ENCODE measurements at places on chromosomes 3 and 15.
A peak's percentile ranks its signal among the peaks of the same experiment; 100 is the strongest.

DNA sequence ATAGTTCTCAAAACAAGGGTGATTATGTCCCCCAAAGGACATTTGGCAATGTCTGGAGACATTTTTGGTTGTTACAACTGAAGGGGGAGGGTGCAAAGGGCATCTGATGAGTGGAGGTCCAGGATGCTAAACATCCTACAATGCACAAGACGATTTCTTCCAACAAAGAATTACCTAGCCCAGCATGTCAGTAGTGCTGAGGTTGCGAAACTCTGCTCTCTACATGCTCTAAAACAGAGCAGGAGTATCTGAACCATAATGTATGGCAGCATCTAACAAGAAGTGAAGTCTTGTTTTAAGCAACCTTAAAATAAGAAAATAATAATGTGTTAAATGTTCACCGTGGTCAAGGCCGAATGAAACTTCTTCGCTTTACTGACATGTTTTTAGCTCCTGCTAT, 7.0 kb downstream of the GYG1 start:
- DNase-seq: no peak

- DNase-seq: no peak
Observed at GRCh38 chr3:101124125-101124524, 130.9 kb upstream of the ABI3BP start.

DNA sequence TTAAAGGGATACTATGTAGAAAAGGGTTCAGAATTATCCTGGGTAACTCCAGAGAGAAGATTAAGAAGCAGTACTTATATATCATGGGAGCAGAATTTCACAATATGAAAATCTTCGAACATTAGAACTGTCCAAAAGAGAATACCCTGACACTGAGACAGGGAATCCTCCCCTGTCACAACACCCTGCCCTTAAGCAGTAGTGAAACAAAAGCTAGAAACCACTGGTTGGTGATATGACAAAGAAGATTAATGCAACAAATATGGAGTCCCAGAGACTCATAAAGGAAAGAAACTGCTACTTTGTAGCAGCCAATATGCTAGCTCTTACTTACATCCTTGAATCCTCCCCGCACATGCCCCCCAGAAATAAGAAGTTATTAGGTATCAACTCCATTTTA, 18.5 kb downstream of the MIX23 start:
- DNase-seq: no peak

DNA sequence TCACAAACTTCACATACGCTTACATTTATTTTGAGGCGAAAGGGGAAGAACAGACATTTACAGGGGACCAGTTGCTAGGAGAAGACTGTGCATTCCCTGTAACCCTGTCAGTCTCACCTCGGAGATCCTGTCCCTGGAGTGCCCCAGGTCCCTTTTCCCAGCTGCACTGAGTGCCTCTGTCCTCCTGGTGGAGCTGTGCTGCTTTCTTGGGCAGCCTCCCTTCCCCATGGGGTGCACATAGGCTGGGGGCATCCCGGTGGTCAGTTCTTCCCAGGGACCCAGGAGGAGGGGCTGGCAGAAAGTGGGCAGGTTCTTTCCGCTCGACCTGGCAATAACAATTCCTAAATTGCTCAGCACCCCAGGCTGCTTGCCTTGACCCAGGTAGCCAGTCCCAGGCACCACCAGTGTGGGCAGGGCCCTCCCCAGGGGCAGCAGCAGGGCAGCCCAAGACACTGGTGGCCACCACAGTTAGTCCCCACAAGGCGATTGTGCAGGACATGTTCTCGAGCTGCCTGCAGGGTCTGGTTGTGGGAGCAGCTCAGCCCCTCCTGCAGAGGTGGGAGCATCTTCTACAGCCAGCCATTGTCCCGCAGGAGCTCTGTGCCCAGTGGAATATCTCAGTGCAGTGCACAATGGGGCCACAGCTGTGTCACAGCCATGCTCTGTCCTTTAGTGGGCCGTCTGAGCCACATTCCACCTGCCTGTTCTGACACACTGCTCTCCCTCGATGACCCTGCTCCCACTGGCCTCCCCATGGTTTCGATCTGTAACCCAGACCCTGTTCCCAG, 36.3 kb downstream of the APBA2 start:
- no peak for DNase-seq

GRCh38 chr3:185558395-185558794, 6.0 kb upstream of the LIPH start:
- no peak for DNase-seq

DNA sequence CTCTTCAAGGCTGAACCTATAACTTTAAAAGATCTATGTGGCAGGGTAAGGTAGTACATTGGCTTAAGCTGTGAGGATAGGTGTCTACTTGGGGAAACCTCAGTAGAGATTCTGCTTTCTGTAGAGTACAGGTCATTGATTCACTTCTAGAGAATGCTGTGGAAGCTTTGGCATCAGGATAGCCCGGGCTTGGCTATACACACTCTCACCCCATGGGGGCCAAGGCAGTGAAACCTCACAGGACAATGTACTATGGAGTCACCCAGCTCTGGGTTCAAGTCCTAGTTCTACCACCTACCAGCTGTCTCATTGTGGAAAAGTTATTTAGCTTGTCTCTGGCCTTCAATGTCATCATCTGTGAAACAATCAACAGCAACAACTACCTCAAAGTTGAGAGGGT, 9.0 kb downstream of the MTFMT start:
- DNase-seq: no peak

GRCh38 chr3:115100806-115101205, 46.3 kb downstream of the ZBTB20 start:
- no peak for DNase-seq

DNA sequence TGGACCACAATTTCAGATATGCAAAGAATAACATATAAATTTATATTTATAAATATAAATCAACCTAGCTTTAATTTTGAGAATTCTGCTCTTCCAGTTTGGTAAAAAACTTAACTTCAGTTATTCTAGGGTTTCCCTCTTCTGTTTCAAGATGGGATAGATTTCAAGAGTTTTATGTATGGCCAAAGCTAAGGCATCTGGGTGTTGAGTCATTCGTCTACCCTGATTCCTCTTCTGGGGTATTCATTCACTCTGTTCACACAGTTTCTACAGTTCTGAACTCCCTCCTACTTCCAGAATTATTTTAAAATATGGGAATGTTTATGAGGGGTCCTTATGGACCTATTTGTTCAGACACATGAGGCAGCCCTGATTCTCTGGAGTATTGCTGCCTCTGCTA, 4.2 kb upstream of the FGF7 start:
- DNase-seq: no peak

- no peak for DNase-seq
Observed at GRCh38 chr3:185070491-185071286, 82.2 kb downstream of the C3orf70 start.

GRCh38 chr3:5057857-5058324, 64.2 kb upstream of the ARL8B start:
- peak; percentile 49 for DNase-seq

GRCh38 chr3:178297199-178297598, 239.0 kb upstream of the KCNMB2 start:
- no peak for DNase-seq

DNA sequence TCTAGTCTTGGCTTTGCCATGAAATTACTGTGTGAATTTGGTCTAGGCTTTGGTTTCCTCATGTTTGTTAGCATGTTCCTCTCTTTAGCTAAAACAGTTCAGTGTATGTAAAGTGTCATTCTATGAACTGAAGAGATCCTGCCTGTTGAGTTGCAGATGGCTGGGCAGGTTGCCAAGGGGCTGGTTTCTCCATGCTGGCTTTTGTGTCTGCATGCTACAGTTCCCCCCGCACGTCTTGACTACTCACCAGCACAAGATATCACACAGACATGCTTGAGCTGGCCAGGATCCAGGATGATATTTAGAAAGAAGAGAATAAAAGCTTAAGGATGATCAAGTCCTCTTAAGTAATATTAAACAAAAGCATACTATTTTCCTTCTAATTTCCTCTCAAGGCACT, 90.2 kb downstream of the CERS3 start:
- no peak for DNase-seq

- no peak for DNase-seq
Observed at GRCh38 chr3:105385819-105386508, 19.3 kb downstream of the ALCAM start.

GRCh38 chr3:46228260-46229242, 13.7 kb upstream of the CCR3 start:
- no peak for DNase-seq

DNA sequence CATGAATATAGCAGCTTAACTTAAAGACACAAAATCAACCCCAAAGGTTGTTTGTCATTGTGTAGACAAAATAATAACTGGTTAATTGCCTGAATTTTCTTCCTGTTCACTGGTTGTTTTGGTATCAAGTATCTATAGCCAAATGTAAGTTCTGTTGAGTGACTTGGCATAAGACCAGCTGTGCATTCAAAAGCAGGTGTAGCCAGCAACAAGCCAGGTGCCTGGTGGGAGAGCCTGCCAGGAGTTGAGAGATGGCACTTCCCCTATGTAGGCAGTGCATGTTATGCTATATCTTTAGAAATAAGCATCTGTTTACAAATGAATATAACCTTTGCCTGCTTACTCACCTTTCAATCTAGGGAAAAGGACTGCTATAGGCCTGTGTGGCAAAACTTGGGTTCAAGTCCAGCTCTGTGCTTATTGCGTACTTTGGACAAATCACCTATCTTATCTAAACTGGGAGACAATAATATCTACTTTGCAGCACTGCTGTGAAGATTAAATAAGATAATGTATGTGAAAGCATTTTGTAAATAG, 84.9 kb upstream of the TBL1XR1 start:
- no peak for DNase-seq

DNA sequence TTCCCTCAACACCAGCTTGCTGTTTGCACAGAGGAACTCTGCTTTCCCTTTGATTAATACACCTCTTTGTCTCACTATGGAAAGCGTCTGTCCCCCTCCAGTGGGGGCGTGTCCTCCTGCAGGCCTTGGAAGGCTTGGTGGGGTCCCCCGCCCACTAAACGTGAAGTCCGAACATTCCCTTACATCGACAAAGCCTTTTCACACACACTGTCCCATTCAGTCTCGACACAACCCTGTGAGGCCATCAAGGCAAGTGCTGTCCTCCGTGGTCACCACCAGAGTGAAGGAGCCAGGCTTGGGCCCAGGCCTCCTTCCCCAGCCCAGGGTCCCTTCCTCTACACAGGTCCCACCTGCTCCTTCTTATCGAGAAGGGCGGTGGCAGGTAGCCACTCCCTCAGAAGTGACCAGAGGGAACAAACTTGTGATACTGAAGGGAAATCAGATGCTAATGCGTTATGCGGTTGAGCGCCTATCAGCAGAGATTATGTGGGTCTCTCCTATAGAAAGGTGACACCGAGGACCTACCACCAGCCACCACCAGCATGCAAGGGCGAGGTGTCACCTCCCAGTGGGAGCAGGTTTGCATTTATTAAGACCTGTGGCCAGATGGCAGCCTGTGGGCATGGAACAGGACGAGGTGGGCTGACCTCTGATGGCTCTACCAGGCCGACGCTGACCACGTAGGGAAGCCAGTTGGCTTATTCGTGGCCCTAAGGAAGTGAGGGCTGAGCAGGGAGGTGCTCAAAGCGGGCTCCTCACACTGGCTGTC, 6.6 kb downstream of the NRROS start:
- DNase-seq: no peak

DNA sequence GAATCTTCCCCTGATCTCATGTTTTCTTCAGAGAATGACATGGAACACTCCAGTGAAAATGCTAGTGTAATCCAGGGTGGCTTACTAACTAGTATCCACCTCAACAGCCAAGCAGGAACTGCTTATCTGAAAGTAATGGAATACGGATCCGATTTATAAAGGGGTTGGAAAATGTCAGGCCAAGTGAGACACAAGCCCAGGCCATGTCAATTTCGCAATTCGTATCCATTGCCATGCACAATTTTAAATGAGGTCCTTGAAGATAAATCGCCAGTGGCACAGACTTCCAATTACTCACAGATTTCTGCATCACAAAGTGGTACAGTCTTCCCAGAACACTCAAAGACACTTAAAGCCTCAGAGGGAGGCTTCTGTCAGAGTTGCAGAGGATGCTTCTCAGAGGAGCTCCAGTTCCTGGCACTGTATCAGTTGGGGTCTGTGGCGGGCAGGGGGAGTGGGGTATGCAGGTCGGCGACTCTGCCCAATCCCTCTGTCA, 16.5 kb upstream of the FAM240A start:
- no peak for DNase-seq

DNA sequence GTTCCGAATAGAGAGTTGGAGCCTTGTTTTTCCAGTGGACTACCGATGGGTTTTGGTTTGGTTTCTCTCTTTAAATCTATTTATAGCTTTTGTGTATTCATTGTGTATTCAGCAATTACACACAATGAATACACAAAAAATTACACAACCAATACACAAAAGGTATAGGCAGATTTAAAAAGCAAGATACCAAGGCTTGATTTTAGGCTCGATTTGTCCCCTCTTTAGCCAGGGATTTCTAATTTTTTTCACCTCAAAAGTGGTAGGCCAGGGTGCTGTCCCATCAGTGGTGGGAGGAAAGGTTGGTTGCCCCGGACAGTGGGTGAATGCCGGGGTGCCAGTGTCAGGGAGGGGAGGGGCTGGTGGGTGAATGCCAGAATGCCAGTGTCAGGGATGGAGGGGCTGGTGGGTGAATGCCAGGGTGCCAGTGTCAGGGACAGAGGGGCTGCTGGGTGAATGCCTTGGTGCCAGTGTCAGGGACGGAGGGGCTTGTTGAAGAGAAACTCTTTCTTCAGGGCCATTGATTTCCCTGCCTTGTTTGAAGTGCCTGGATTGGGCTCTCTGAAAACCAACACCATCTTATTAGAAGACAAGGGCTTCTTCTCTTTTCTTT, 186.2 kb downstream of the GOLGA6L6 start:
- no peak for DNase-seq

DNA sequence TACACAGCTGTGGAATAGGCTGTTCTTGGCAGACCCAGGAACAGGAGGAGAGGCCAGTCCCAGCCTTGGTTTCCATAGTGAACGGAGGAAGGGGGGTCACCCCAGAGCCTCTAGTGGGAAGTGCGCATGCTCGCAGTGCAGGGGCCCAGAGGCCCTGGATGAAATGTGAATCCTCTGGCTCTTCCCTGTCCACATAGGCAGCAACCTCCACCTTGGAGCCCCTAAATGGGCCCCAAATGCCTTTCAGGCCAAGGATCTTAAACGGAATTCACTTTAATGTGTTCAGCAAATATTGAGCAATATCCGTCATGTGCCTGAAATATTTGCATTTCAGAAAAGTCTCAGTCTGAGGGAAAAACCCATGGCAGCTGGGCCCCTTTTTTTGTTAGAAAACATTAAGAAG, 3.3 kb upstream of the NDN start:
- DNase-seq: no peak

- no peak for DNase-seq
Observed at GRCh38 chr15:28979208-28979841, 93.6 kb downstream of the APBA2 start.

- DNase-seq: no peak
Observed at GRCh38 chr15:75948761-75949296, 45.2 kb downstream of the FBXO22 start.

- no peak for DNase-seq
Observed at GRCh38 chr3:171878461-171879225, 35.5 kb downstream of the TMEM212 start.

DNA sequence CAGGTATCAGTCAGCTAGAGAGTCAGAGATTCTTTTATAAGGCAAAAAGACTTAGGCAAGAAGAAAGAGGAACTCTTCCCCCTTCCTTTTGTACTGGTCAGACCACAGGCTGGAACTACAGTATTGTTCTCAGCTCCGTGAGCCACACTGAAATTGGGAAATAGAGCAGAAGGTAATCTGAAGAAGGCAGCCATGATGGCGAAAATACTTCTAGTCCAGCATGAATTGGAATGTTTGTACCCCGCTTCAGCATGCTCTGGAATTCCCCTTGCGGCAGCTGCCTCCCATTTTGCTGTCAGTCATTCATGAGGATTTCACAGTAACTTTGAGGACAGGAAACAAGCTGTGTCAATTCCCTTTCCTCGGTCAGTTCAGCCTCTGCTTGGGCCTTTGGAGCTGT, 96.2 kb downstream of the CORO2B start:
- DNase-seq: no peak

GRCh38 chr15:85706779-85707518, 87.8 kb downstream of the KLHL25 start:
- DNase-seq: no peak
